ENCODE measurements at places on chromosomes 5 and 9.

- no peak for DNase-seq
Observed at GRCh38 chr9:34179213-34180136, 632 bp downstream of the UBAP1 start.

DNA sequence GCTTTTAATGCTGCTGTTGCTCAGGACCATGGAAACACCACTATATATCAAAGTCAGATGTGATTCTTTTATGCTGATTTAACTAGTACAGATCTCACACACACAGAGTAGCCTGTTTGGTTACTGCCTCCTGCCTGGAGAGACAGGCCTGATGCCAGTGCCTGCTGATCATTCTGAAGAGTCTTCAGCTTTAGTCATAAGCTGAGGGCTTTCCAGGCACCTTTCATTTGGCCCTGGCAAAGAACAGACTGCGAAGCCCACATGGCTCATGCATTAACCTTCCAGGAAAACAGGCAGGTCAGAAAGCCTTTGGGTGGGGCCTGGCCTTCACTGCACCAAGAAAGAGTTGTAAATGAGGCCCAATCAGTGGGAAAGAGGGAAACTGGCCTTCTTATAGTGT lies 144.7 kb downstream of the SAXO1 start:
- no peak for DNase-seq

- DNase-seq, result no peak
Observed at GRCh38 chr5:5387192-5387591, 35.3 kb upstream of the ICE1 start.

- DNase-seq, result no peak
Observed at GRCh38 chr9:96331236-96331947, 29.4 kb upstream of the HSD17B3 start.

DNA sequence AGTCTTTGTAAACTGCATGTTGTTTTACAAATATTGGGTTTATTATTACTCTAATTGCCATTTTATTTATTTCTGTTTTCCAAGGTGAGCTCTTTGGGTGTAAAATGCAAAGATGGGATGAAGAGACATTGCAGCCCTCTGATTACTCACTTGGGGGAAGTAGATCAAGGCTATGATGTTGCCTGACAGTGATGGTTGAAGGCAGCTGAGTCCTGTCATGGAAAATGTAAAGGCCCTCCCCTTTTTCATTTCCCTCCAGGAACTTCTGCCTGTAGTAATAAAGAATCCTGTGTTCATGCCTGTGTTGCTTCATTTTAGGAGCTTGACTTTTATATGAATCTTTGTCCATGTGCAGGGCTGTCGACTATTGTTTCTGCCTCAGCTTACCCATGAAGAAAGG lies 605.4 kb upstream of the CLINT1 start:
- no peak for DNase-seq

DNA sequence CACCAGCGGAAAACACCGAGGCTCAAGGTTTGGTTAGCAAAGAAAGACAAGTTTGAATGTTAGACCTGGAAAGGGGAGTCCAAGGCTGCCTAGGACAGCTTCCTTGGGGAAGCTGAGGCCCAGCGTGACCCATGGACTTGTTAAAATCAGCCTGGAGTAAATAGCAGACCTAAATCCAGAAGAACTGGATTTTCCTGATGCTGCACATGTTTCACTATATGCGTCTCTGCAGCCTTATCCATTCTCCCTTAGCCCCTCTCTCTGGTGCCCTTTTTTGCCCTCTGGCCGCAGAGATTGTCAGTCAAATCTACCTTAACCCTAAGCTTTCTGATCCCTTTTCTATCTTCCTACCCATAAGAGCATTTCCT lies 119.9 kb downstream of the NTRK2 start:
- DNase-seq, result no peak

DNA sequence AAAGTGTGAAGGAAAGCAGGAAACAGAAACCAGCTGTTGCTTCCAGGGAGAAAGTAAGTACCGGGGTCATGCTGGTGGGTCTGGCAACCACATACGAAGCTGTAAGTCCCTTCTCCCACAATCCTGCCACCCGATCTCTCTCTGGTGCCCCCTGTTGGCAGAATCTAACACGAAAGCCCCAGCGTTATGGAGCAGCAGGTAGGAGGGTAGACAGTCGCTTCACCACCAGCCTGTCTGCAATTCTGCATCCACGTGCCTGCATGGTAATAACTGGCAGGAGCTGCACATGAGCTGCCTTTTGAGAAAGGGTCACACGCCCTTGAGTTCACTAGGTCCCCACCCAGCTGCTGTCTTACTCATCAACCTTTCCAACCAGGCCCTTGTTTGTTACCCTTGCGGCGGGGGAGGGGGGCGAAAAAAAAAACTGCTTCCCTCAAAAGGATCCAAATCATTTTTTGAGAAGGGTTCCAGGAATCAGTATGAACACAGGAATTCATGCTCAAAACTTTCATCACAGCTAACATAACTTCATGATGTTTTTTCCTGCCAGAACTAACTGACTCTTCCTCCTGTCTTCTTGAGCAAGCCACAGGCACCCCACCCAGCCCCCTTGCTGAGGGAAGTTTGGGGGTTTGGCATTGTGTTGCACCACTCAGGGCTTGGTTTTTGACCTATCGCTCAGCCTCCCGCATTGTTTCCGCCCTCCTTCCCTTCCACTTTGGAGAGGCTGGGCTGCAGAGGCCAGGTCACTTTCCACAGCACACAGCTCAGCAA lies 19.6 kb upstream of the TMEM252 start:
- DNase-seq, result no peak

GRCh38 chr9:12933957-12934356 lies 159.1 kb downstream of the LURAP1L start:
- no peak for DNase-seq

DNA sequence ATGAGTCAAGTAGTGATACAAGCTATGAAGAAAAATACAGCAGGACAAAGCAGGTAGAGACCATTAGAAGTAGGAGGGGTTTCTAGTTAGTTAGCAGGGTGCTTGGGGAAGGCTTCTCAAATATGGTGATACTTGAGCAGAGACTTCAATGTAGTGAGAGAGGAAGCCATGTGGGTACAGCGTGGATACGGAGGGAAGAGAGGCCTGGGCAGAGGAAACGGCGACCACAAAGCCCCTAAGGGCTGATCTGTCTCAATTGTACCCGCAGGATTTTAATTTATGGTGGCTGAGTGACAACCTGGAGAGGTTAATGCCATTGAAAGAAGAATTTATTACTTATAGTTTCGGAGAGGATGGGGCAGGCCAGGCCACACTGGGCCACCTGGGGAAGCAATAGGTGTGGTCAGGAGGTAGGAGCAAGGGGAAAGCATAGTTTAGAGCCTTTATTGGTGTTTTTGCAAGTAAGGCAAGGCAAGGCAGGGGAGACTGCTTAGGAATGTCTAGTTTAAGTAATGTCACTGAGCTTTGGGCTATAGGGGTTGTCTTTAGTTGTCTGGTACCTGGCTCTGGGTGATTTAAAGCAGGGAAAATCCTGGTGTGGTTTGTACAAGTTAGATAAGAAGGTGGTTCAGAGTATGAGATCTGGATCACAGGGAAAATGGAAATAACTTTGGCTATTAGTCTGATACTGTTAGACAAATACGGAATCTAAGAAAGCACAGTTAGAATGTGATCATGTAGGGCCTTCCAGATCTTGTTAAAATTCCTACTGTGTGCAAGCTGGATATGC lies 42.6 kb downstream of the GCNT4 start:
- DNase-seq, result no peak

- no peak for DNase-seq
Observed at GRCh38 chr5:31186672-31187267, 6.7 kb upstream of the CDH6 start.

GRCh38 chr9:573691-574410 lies 267.6 kb upstream of the DMRT1 start:
- no peak for DNase-seq

- DNase-seq, result no peak
Observed at GRCh38 chr9:97220894-97221477, 86.5 kb upstream of the CCDC180 start.

GRCh38 chr5:93342563-93343061 lies 238.4 kb downstream of the NR2F1-AS1 start:
- DNase-seq, result no peak

- no peak for DNase-seq
Observed at GRCh38 chr9:99787556-99787955, 34.1 kb upstream of the NR4A3 start.

- no peak for DNase-seq
Observed at GRCh38 chr9:76764138-76764537, at the start of gene PCA3. Gene PCA3 (plus strand): TSS chr9:76764438.

- no peak for DNase-seq
Observed at GRCh38 chr9:96087669-96088299, 212.3 kb downstream of the ERCC6L2 start.

DNA sequence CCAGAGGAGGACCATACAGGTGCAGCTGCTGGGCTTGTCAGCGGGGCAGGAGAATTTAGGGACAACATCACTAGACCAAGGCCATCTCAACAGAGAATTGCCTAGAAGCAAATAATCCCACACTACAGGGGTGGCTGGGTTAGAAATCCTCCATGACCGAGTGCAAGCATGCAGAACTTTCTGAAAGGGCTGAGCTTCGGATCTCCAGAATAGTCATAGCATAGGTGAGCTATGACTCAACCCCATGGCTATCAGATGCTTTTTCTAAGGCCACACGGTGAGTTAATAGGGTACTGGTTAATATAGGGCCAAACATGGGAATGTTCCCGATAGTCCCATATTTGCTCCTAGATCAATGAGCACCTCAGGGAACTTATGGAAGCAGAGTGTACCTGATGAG lies 4.2 kb downstream of the KCNIP1 start:
- no peak for DNase-seq

DNA sequence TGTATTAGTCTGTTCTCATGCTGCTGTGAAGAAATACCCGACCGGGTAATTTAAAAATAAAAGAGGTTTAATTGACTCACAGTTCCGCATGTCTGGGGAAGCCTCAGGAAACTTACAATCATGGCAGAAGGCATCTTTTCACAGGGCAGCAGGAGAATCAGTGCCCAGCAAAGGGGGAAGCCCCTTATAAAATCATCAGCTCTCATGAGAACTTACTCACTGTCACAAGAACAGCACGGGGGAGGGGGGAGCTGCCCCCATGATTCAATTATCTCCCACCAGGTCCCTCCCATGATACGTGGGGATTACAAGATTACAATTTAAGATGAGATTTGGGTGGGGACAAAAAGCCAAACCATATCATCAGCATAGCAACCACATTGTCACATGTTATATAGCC lies 102.5 kb downstream of the GPBP1 start:
- DNase-seq, result no peak

- no peak for DNase-seq
Observed at GRCh38 chr9:91296354-91296753, 65.4 kb downstream of the AUH start.

- DNase-seq, result no peak
Observed at GRCh38 chr5:64666078-64666477, 24.2 kb upstream of the SHISAL2B start.

GRCh38 chr9:1522219-1522767 lies 472.1 kb downstream of the DMRT2 start:
- DNase-seq, result no peak

- no peak for DNase-seq
Observed at GRCh38 chr5:33231935-33232334, 208.8 kb upstream of the TARS1 start.

DNA sequence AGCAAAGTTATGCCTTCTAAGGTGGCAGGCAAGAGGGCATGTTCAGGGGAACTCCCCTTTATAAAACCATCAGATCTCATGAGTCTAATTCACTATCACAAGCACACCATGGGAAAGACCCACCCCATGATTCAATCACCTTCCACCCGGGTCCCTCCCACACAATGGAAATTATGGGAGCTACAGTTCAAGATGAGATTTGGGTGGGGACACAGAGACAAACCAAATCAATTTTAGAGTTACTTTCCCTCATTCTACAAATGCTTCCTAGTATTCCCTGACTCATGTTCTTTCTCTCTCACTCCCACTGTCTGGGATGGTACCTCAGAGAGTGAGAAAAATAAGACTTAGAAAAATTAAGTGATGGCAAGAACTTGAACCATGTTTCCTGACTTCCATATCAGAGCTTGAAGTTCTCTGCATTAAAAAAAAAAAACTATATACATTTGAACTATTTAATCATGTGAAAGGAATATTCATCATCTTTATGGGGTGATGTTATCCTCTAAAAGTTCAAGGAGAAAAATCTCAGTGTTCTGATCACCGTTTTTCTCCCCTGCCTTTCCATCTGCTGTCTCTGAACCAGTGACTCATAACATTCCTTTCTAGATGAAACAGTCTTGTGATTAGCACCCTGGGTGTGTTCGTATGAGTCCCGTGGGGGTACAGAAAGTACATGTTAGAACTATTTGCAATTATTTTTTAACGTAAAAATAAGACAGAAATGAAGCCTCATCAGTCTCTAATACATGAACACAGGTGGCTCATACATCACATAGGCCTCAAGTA lies 282.9 kb downstream of the SLF1 start:
- DNase-seq, result no peak

GRCh38 chr5:180739271-180739670 lies 587 bp downstream of the OR2Y1 start:
- no peak for DNase-seq

- no peak for DNase-seq
Observed at GRCh38 chr5:17196697-17197096, 20.7 kb upstream of the BASP1 start.

- DNase-seq, result no peak
Observed at GRCh38 chr5:16489322-16489791, 23.8 kb upstream of the ZNF622 start.

DNA sequence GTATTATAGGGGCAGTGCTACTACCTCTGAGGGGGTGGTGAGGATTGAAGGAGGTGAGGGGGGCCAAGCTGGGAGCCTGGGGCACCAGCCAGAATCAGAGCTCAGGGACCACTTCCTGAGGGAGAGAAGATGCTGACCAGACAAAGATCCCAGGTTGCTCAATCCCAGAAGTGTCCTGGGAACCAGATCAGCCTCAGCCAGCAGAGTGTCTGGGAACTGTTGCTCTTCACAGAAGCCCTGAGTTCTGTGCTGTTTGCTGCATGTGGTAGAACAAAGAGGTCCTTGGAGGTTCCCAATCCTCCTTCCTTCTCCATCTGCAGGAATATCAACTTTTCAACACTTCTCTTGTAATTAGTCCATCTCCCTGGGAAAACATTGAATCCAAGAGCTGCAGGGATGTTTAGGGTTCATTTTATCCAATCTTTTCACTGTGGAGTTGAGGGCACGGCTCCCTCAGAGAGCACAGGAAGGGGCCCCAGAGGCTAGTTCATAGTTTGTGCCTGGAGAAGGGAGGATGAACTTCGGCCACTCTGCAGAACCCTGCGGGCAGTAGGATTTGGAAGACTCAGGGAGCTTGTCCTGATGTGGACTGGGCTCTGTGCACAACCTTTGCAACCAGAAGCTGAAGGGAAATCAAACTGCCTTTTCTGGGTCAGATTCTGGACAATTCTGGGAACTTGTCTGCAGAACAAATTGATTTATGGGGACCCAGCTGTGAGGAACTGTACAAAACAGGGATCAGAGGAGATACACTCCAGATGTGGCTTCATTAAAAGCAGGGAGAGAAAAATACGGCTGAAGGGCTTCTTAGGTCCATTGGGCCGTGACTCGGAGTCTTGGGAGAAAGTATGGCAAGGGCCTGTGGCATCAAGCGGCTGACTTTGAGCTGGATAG lies 57.1 kb downstream of the GALNT12 start:
- no peak for DNase-seq

- DNase-seq, result no peak
Observed at GRCh38 chr9:69571032-69571431, 101.1 kb downstream of the APBA1 start.

Data from stimulated activated CD8-positive, alpha-beta memory T cell treated with anti-CD3 and anti-CD28 coated beads, Interleukin-4, amount 100 ng/mL, for 1 hour (primary cell).